Bladder microvascular endothelial cell (primary cell): ENCODE measurements at places on chromosomes 16 and 17. TPM values are rescaled to one million over a fixed set of nuclear protein-coding genes. Genes with fewer than 3 reads are reported as not detected.

The PTX4 gene
- 0.13 and 0.16 TPM in 2 replicates for total RNA-seq

The KRT31 gene
- total RNA-seq = not detected in 2 replicates

The PYY gene
- total RNA-seq = not detected in 2 replicates

The PRPF8 gene
- 82.1 and 190 TPM in 2 replicates for total RNA-seq

The ATAD5 gene
- total RNA-seq = 2.3 and 3.4 TPM in 2 replicates

The GDPD1 gene
- total RNA-seq = 0.97 and 3.1 TPM in 2 replicates

The EEF2K gene
- 37.4 and 45.8 TPM in 2 replicates for total RNA-seq

The METTL16 gene
- 7.3 and 13.0 TPM in 2 replicates for total RNA-seq

The MAP3K14 gene
- 1.9 and 3.6 TPM in 2 replicates for total RNA-seq

The SCGB1C2 gene
- not detected in 2 replicates for total RNA-seq

The NOG gene
- total RNA-seq = 1.6 TPM in 2 replicates

The SULT1A2 gene
- total RNA-seq = 0.16 TPM in 1 of 2 replicates, not detected in the other

The KRT40 gene
- total RNA-seq = not detected in 2 replicates

The CCDC200 gene
- not detected in 2 replicates for total RNA-seq

The FOXK2 gene
- 24.3 and 40.2 TPM in 2 replicates for total RNA-seq

The CDH3 gene
- total RNA-seq = not detected in 2 replicates

The WNK4 gene
- total RNA-seq = 1.3 and 13.0 TPM in 2 replicates

The TSPOAP1 gene
- under 0.01 TPM in 1 of 2 replicates, not detected in the other for total RNA-seq

The SEPTIN12 gene
- 0.06 TPM in 1 of 2 replicates, not detected in the other for total RNA-seq

The CACNG5 gene
- not detected in 2 replicates for total RNA-seq

The SLC16A5 gene
- total RNA-seq = 5.3 and 8.2 TPM in 2 replicates

The KRTAP9-2 gene
- not detected in 2 replicates for total RNA-seq

The ARL5C gene
- not detected in 2 replicates for total RNA-seq

The CHST4 gene
- total RNA-seq = not detected in 2 replicates

The ANKRD11 gene
- total RNA-seq = 45.5 and 99.8 TPM in 2 replicates

The MYO15B gene
- 6.0 and 36.5 TPM in 2 replicates for total RNA-seq

The HLF gene
- not detected in 2 replicates for total RNA-seq

The TEKT1 gene
- not detected in 2 replicates for total RNA-seq

The XAF1 gene
- total RNA-seq = 21.0 and 33.1 TPM in 2 replicates

The AURKB gene
- 23.2 and 37.6 TPM in 2 replicates for total RNA-seq

The SPNS2 gene
- total RNA-seq = 109 and 135 TPM in 2 replicates

The TMEM97 gene
- total RNA-seq = 9.1 and 22.5 TPM in 2 replicates

The SSTR5 gene
- total RNA-seq = 0.16 and 0.50 TPM in 2 replicates

The TPSD1 gene
- total RNA-seq = not detected in 2 replicates

The GAS7 gene
- total RNA-seq = 0.49 and 3.7 TPM in 2 replicates

The ZNF469 gene
- total RNA-seq = 0.32 and 0.82 TPM in 2 replicates

The NPIPA1 gene
- total RNA-seq = 21.5 and 64.7 TPM in 2 replicates

The SGCA gene
- total RNA-seq = not detected in 2 replicates

The KRTAP4-9 gene
- not detected in 2 replicates for total RNA-seq

The SLX4 gene
- 1.6 and 3.7 TPM in 2 replicates for total RNA-seq

The ELAC2 gene
- total RNA-seq = 70.9 and 114 TPM in 2 replicates

The DUSP14 gene
- 30.8 and 35.7 TPM in 2 replicates for total RNA-seq

The ENPP7 gene
- not detected in 2 replicates for total RNA-seq

The KCNH4 gene
- total RNA-seq = under 0.01 and 0.19 TPM in 2 replicates

The CRISPLD2 gene
- 0.19 and 0.65 TPM in 2 replicates for total RNA-seq

The KATNIP gene
- total RNA-seq = 11.7 and 36.9 TPM in 2 replicates
